ENCODE measurements at places on chromosomes 1 and 21. TPM values are rescaled to one million over a fixed set of nuclear protein-coding genes. Genes with fewer than 3 reads are reported as not detected.

The SPRR1A gene
- not detected for total RNA-seq

The RAB3B gene
- total RNA-seq, result not detected

The TMPRSS15 gene
- not detected for total RNA-seq

The FAM110D gene
- not detected for total RNA-seq

The AK4 gene
- total RNA-seq, result 60.5 TPM

The NPR1 gene
- total RNA-seq, result 0.05 TPM

The FCRL6 gene
- total RNA-seq, result 0.61 TPM

The FHAD1 gene
- total RNA-seq, result not detected

The TOE1 gene
- total RNA-seq, result 21.4 TPM

The EYA3 gene
- total RNA-seq, result 33.4 TPM

The RIPK4 gene
- total RNA-seq, result not detected

The PTPRF gene
- total RNA-seq, result 0.23 TPM

The RHEX gene
- total RNA-seq, result not detected

The IFI44L gene
- 443 TPM for total RNA-seq

The LCA5L gene
- not detected for total RNA-seq

The RPAP2 gene
- total RNA-seq, result 37.1 TPM

The SPRR4 gene
- not detected for total RNA-seq

The S100A1 gene
- total RNA-seq, result not detected

The SLC27A3 gene
- total RNA-seq, result 43.0 TPM

The EVA1C gene
- 7.6 TPM for total RNA-seq

The DNAJB4 gene
- total RNA-seq, result 11.5 TPM

The BCL2L15 gene
- total RNA-seq, result 1.2 TPM

The BEST4 gene
- 0.73 TPM for total RNA-seq

The WDR64 gene
- 0.12 TPM for total RNA-seq

The NUP210L gene
- 0.09 TPM for total RNA-seq

The MRPL37 gene
- 122 TPM for total RNA-seq

The NR0B2 gene
- total RNA-seq, result not detected

The F13B gene
- total RNA-seq, result not detected

The OR2T2 gene
- not detected for total RNA-seq

The TSPAN1 gene
- total RNA-seq, result not detected

The PGLYRP4 gene
- not detected for total RNA-seq

The TTC34 gene
- 1.1 TPM for total RNA-seq

The ACTL8 gene
- total RNA-seq, result not detected

The SERTAD4 gene
- total RNA-seq, result not detected

The C1orf226 gene
- total RNA-seq, result not detected

The TRPM2 gene
- total RNA-seq, result 32.7 TPM

The ADORA1 gene
- total RNA-seq, result not detected

The PLPP3 gene
- not detected for total RNA-seq

The FAM72C gene
- total RNA-seq, result 10.9 TPM

The TIE1 gene
- total RNA-seq, result 1.9 TPM

The NBPF4 gene
- 0.15 TPM for total RNA-seq

The KRTAP10-6 gene
- total RNA-seq, result not detected

The SNRNP40 gene
- 112 TPM for total RNA-seq

The RCSD1 gene
- 121 TPM for total RNA-seq

The PTPN7 gene
- total RNA-seq, result 410 TPM

The PEF1 gene
- total RNA-seq, result 45.9 TPM

The C1orf115 gene
- 0.12 TPM for total RNA-seq

The NBPF6 gene
- total RNA-seq, result not detected

Data from activated CD8-positive, alpha-beta memory T cell treated with anti-CD3 and anti-CD28 coated beads, Interleukin-2, amount 10 ng/mL, durations not matched to agents 7 days and 5 days (primary cell).